GDM1 (cell line): ENCODE measurements at places on chromosomes 2 and 18.

GRCh38 chr2:64819774-64820688, 166.3 kb upstream of the SERTAD2 start:
- DNase-seq: no peak

GRCh38 chr2:31475692-31476091, 61.1 kb upstream of the XDH start:
- DNase-seq: no peak

DNA sequence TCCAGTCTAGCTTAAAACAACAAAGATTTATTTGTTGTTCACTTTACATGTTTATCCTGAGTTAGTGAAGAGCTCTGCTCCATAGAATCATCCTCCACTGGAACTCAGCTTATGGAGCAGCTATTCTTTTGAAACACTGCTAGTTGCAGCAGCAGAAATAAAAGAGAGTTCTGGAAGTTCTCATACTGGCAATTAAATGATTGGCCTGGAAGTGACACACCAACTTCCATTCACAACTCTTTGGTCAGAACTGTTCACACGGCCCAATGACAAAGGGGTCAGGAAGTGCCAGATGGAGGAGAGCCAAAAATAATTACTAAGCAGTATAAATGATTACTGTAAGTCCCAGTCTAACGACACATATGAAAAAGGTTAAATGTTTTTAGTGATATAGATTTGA, 39.1 kb downstream of the FBXO11 start:
- DNase-seq: no peak

GRCh38 chr2:201128933-201129505, 13.1 kb downstream of the CFLAR start:
- no peak for DNase-seq

DNA sequence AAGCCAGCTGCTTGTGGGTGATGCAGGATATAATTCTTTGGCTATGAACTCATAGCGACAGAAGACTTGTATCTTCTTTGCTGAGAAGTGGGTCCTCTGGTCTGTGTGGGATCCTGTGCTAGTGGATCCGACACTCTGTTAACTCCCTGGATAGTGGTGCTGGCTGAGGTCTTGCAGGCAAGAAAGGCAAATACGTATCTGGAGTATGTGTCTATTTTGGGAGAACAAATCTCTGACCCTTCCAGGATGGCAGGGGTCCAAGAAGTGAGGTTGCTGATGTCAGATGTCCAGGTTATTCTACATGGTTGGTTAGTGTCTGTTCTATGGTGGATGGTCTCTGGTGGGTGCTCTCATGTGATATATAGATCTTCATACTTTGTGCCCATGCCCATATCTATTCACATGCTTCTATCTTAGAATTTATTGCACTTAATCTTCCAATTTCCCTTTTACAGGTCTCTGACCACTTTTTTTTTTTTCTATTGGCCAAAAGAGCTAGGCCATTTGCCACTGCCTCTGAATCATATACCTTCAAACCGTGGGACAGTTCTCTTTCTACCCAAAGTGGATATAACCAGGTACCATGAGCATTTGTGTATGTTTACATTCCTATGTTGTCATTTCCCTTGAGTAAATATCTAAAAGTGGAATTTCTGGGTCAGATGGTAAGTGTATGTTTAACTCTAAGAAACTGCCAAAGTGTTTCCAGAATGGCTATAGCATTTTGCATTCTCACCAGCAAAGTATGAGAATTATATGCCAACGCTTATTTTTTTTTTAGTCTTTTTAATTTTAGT, 45.1 kb upstream of the RBMS1 start:
- no peak for DNase-seq

- DNase-seq: no peak
Measured at GRCh38 chr18:51323961-51324360, 126.5 kb upstream of the MEX3C start.

DNA sequence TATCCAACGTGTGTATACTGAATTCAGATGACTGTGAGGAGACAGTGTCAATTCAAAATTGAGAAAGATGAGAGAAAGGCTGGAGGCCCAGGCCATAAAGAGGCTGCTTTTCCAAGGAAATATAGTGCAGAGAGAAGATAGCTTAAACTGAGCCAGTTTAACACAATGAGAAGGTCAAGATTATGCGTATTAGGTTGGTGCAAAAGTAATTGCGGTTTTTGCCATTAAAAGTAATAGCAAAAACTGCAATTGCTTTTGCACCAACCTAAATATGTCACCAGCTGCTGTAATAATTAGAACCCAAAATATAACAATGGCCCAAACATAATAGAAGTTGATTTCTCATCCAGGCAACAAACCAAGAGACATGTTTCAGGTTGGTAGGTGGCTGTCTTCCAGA, 148.7 kb upstream of the ATP5MC3 start:
- no peak for DNase-seq

DNA sequence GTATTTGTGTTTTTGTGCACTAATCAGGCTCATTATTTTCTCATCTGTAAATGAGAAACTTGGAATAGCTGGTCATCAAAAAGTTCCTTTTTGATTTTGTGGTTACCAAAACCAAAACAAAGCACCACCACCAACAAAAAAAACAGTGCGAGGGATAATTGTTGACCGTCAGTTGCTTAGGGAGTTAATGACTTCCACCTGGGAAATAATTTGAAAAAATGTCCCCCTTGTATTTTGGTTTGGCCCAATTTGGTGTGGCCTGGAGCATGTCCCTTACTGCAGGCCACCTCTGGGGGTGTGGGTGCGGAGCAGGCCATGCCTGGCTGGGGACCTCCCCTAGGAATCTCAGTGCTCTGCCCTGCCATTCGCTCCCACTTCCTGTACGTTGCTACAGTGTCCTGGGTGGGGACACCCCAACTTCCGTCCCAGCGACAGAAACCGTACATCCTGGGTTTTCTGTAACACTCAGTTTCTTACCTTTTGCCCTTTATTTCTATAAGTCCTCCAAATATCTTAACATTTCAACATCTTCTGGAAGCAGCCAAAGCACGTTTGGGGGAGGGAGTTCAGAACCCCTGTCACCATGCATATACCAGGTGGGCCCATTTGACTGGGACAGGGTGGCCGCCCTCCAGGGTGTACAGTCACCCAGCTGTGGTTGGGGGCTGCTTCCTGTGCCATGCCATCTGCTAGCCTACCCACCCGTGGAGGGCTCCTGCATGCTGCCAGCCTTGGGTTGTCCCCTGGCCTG, 31.3 kb downstream of the NCK2 start:
- no peak for DNase-seq

GRCh38 chr18:63157293-63158011, 162.1 kb downstream of the BCL2 start:
- no peak for DNase-seq

DNA sequence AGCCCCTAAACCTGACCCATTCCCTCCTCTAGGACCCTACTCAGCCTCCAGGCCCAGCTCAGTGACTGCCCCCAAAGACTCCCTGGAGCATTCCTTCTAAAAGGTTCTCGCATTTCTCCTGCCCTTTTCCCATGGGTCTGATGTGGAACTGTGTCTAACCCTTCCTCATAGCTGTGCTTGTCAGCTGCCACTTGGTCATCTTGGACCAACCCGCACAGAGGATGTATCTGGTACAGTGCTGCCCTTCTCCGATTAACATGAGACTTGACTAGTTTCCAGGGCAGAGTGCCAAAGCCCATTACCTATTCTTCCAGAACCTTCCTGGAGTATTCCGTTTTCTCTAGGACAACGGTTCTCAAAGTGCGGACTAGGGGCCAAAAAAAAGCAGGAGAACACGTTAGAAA, 518 bp upstream of the NFU1 start:
- DNase-seq: no peak

DNA sequence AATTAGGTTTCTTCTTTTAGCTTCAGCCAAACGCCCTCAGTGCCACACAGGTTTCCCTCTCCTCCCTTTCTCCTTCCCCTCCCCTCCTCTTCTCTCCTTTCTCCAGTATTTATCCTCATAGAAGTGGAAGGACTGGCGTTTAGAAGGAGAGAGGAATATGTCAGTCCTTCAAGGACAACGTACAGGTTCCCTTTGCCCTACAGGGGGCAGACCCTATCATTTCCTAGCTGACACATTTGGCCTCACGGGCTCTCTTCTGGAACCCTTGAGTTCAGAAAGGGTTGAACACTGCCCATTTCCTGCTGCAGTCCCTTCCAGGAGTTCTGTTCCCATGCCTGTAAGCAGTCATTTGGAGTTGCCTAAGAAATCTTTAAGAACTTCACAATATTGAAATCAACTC, 46.1 kb downstream of the CDCA7 start:
- peak; percentile 6 for DNase-seq

DNA sequence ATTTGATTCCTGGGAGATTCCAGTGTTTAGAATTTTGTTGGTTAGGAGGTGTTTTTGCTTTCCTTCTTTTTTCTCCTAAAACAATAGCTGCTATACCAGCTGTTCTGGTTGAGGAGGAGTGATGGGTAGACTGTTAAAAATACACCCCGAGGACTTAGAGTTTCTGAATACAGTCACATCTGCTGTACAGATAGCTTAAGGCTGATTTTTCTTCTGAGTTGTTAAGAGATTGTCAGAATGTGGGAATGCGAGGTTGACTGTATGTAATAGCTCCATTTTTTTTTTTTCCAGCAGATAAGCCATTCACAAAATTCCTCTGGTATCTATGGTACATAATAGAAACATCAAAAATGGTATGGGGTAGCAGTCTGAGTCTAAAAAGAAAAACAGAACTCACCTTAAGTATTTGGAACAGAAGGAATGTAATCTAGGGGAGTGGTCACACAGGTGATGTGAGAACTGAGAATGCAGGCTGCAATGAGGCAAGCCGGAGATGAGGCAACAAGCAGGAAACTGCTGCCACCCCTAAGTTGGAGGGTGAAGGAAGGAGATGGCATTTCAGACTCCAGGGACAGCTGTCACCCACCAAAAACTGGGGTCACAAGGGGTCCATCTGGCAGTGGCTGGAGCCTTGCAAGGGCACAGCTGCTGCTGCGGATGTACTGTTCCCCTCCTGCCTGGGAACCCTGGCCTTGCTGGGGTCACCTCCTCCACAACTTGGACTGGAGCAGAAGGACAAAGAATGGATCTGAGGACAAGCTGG, 2.4 kb downstream of the DGKD start:
- DNase-seq: no peak

DNA sequence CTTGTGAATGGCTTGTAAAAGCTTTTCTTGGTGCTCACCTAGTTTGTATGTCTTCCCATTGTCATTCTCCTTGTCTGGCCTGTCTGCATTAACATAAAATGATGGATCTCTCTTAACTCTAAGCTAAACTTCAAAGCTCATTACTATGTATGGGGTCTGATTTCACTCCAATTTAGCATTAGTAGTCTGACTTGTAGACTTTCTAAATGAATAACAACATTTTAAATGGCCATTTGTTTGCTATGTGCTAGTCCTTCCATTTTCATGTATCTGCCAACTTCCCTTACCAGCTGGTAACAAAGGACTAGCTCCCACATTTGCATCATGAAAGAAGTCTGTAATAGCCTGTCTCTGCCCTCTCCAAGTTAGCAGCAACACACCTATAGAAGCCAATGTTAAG, 324.2 kb upstream of the RGPD4 start:
- no peak for DNase-seq

DNA sequence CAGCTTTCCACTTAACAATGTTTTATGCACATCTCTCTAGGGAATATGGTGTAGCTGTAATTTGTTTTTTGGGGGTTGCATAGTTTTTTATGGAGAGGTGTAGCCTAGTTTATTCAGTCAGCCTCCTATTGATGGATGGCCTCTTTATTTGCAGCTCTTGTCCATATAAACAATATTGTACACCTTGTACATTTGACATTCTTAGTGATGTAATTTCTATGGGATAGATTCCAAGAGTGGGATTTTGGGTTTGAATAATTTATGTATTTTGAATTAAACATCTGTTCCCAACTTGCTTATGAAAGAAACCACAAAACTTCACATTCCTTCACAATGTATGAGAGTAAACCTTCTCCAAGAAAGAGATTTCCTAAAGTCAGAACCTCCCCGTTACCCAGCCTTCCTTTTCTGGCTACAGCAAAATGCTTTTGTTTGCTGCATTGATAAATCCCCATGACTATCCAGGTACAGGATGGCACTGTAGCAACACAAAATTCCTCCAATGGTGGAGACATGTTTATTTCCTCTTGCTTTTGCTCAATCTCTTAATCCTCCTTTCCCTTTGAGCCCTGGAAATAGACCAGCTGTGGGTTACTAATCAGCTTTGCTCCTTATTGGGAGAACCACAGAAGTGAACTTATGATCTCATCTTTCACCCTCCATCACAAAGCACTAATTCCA, 58.4 kb upstream of the GALR1 start:
- no peak for DNase-seq

GRCh38 chr2:118310681-118311429, 222.6 kb downstream of the INSIG2 start:
- DNase-seq: no peak
